HFF-Myc (cell line): ENCODE measurements at places on chromosomes 13 and 19.

GRCh38 chr13:39597838-39598237 lies 5.2 kb downstream of the LHFPL6 start:
- DNase-seq, result no peak

- peak; percentile 53 for DNase-seq
Measured at GRCh38 chr13:109381546-109382180, 404.7 kb downstream of the IRS2 start.

DNA sequence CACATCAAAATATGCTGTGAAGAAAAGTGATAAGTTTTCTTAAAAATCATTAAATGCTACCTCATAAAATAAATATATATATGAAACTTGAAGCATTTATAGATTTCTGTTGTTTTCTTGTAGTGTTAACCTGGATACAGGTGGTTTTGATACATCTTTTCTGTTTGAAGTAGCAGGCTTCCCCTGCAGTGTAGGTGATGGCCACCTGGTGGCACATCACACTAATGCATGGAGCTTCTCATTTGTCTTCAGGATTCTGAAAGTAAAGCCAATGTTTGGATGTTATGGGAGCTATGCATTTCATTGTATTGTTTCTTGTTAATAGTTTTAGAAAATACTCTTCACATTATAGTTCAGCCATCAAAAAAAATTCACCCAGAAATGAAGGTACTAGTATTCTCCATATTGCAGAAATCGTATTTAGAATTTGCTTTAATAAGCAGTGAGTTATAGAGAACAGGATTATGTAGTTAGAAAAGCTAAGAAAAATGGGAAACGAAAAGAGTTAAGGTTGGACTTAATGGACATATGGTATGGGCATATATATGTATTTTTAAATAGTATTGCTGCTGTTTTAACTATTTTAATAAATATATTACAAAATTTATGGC lies 18.7 kb downstream of the GPR180 start:
- DNase-seq, result no peak

- no peak for DNase-seq
Measured at GRCh38 chr13:84032116-84032515, 149.8 kb upstream of the SLITRK1 start.

DNA sequence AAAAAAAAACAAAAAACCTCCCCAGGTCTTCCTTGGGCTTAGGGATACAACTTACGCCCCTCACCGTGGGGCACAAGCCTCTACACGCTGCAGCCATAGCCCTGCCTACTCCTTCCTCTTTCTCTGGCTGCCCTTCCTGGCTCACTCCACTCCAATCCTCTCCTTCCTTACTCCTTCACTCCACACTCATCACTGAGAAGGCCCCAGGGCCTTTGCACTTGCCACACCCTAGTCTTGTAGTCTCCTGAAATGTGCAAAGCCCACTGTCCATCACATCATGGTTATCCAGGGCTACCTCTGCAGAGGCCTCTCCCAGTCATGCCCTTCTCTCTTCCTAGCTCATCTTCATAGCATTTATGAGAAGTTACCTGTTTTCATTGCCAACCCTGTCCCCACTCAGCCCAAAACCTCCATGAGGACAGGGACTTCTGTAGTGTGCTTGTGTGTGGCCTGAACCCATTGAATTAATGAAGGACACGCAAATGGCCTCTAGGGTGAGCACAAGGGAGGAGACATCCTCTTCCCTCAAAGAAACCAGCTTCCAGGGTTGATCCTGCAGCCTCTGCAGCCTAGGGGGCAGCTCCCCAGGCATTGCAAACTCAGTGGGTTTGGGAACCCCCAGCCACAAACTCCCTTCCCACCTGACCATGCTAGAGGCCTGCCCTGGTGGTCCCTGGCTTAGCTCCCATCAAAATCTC lies 7.9 kb upstream of the HSH2D start:
- DNase-seq, result no peak

- DNase-seq, result no peak
Measured at GRCh38 chr13:74485757-74486156, 351.6 kb upstream of the KLF12 start.

DNA sequence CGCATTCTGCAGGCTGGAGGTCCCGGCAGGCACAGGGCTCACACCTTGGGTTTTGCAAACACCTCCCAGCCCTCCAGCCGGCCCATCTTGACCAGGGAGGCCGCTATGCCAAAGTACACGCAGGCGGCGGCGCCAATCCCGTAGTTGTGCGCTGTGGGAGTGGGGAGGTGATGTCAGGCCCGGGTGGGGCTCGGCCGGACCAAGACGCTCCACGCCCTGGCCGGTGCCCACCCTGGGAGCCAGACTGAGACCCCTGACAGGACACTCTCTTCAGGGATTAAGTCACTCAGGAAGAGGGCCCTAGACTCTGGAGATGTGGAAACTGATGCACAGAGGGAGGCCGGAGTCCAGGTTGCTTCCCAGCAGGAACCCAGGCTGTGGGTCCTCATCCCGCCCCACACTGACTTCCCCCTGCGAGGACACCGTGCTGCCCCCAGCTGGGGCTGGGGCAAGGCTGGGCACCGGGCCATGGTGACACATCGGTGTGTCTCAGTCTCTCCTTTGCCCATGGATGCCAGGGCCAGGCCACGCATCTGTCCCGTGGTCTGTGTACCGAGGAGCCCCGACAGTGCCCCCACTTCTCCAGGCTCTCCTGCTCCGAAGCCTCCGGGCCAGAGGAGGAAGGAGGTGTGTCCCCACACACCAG lies 8.8 kb downstream of the NDUFA11 start:
- no peak for DNase-seq

- DNase-seq, result no peak
Measured at GRCh38 chr19:9251236-9251635, 506 bp downstream of the OR7E24 start.

DNA sequence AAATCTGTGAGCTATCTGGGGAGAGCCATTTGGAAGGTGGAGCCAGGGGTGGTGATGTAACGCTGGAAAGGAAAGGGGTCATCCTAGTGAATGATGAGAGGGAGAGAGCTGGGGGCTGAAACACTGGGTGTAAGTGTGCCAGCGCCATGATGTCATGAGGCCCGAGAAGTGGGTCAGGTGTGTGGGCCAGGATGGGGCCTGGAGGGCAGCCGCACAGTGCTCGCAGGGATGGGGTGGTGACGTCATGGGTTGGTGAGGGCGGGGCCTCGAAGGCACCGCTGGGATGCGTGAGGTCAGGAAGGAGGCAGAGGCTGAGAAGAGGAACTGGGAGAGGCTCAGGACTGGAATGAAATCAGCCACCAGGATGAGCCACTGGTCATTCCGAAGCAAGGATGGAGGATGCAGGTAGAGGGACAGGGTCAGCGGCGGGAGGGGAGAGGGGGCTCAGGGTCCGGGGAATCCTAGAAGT lies 4.4 kb downstream of the CCDC61 start:
- no peak for DNase-seq

DNA sequence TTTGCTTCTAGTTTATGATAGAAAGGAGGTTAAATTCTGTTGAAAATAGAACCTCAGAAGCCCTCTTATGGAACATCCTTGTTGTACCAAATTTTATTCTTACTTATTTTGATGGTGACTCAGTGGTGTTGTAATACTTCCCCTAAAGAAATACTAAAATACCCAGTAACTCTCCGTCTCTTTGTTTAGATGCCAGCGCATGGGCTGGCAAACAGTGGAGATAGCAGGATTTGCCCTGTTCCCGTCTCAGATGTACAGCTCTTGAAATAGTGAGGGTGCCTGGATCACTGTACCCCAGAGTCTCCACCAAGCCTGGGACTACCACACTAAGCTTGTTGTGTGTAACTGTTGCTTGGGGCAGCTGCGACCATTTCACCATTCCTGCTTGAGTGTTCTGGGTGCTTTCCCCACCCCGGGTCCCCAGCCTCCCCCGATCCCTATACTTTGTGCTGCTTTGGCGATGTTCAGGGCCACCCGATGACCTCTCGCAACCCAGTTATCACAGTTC lies 67.0 kb upstream of the TEX29 start:
- no peak for DNase-seq

GRCh38 chr13:99630269-99630898 lies 129.1 kb downstream of the TM9SF2 start:
- DNase-seq, result no peak

DNA sequence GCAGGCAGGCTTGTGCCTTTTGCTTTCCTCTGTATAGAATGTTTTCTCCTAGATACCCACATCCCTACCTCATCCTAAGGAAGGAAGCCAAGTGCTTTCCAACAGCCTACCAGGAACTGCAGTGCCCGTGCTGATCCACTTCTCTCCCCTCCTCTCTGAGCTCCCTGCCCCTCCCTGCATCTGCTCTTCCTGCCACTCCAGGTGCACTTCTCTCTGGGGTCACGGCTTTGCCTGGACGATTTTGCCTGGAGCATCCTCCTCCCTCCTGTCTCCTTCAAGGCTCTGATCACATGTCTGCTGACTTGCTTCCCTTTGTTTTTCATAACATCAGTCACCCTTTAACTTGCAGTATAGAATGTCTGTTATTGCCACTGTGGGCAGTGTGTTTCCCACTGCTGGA lies 34.7 kb upstream of the IRS2 start:
- DNase-seq, result no peak

GRCh38 chr19:15110418-15110815 lies 3.2 kb downstream of the SYDE1 start:
- DNase-seq, result no peak

- no peak for DNase-seq
Measured at GRCh38 chr13:79571147-79571546, 90.2 kb downstream of the NDFIP2 start.

DNA sequence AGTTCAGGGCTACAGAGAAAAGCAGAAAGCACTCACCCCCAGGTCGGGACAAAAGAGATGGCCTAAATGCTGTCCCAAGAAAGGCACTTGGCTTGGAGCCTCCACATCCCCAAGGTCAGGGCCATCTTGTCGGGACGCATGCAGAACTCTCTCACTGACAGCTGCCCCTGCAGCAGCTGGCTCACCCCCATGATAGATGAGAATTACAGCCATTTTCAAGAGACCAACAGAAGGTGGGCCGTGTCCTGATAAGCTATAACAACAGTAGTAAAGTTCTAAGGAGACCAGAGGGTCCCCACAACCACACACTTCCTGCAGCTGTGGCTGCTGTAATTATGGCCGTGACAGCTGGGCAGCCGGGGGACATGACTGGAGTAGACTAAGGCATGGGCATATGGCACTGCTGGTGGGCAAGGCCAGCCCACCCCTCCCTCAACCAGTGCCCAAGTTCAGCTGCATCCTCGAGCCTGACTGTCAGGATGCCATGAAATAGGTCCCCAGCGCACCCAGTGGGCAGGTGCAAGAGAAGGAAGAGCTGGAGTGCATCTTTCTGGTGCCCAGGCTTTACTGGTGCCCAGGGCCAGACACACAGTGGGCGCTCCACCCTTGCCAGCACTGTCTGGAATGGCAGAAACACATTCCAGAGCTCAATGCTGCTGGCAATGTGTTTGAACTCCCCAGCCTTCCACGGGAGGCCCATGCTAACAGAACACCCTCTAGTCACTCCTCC lies 436.7 kb upstream of the ZNF507 start:
- DNase-seq, result no peak

DNA sequence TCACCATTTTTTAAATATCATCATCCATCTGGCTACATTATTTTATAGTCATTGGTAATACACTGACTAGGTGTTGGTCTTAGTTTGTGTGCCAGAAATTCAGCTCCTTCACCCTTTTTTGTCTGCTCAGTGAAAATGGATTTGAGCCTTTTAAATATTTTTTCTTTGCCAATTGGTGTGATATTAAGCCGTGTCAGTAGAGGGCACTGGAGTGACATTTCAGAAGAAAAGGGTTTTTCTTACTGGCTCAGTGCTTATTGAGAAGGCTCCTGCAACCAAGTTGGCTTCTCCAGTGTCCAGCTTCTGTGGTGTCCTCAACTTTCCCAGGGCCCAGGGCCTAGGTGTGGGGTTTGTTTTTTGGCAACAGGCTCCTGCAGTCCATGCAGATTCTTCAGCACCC lies 546.6 kb downstream of the DACH1 start:
- DNase-seq, result peak; percentile 5

DNA sequence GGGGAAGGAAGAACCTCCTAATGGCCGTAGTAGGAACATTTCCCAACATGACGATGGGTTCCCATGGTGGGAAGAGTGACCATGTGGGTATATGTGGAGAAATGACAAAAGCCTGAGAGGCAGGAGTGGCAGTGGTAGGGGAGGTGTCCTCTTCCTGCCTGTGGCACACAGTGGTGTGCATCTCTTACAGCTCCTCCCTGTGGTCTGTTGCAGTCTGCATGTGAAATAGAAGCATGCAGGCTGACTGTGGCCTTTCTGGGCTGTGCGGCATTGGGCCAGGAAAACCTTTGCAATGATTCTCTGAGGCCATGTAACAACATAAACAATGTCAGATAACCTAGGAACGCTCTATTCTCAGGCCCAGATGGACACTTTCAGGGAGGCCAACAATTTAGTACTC lies 84.0 kb downstream of the LACC1 start:
- DNase-seq, result no peak

DNA sequence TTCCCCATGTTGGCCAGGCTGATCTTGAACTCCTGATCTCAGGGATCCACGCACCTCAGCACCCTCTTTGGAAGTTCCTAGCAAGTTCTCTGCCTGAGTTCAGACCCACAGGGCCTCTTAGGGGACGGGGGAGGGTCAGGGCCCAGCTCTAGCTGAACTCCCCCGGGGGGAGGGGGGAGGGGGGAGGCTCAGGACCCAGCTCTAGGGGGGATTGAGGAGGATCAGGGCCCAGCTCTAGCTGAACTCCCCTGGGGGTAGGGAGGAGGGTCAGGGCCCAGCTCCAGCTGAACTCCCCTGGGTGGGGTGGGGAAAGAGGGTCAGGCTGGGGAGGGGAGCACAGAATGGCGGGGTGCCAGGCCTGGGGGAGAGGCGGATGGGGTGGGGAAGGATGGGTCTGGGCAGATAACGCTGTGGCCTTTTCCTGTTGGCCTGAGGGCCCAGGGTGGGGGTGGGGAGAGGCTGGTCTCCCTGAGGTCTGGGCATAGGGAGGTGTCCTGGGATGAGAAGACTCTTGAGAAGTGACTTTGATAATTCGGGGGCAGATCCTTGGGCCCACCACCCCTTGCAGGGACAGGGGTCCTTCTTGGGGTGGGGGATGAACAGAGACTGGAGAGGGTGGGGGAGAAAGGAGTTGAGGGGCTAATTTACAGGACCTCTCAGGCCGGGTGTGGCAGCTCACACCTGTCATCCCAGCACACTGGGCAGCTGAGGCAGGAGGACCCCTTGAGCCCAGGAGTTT lies 5.5 kb upstream of the PTBP1 start:
- no peak for DNase-seq

GRCh38 chr13:27797228-27797624 lies 4.9 kb downstream of the GSX1 start:
- DNase-seq, result no peak

DNA sequence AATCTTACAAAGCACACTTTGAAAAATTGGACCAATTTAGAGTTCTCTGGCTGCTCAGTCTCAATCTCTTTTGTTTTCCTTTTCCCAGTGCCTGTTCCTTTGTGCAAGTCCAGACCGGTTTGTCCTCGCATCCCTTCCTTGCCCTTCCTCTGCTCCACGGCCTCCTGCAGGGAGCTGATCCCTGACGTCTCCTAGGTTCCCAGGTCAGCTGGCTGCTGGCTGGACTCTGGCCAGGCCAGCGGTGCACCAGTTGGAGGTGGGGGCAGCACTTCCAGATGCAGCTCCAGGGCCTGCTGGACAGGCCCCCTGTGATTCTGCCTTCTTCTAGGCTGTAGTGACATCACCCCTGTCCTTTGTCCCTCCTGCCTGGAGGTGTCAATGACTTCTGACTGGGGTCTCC lies 44.0 kb upstream of the KPNA3 start:
- no peak for DNase-seq

GRCh38 chr19:677201-677600 lies 1.0 kb downstream of the FSTL3 start:
- no peak for DNase-seq

- no peak for DNase-seq
Measured at GRCh38 chr19:11495481-11495880, 10.2 kb downstream of the ZNF653 start.
